Stimulated activated CD8-positive, alpha-beta memory T cell treated with anti-CD3 and anti-CD28 coated beads, Interleukin-12 subunit alpha, Interleukin-12 subunit beta, amount 100 ng/mL, for 1 hour (primary cell): ENCODE measurements at places on chromosomes 2 and 18.

DNA sequence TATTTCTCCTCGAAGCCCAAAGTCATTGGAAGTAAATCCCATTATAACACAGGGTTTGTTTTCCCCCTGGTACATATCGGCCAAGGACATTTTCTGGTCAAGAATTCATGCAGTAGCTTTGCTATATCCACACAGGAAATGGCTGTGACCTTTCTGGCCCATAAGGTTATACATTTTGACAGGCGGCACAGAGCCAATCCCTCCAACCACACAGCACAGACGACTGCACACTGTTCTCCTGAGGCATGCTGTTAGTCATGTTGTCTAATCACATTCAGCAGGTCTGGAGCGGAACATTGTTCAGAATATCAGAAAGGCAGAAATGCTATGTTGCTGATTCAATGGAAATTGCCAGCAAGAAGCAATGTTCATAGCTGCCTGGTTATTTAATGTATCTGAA lies 742.3 kb upstream of the SLC8A1 start:
- DNase-seq: no peak

DNA sequence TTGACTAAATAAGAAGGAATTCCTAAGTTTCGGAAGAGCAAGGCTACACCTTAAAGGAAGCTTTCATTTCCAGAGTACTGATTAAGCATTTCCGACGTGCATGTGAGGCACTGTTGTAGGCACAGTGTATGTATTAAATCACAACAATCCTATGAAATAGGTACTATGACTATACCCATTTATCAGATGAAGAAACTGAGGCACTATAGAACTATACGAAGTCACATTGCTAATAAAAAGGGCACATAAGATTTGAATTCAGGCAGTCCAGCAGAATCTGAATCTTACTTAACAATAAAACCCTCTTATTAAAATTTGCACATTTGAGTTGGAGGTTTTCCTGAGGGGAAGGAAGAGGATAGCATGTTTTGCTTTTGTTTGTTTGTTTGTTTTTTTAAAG lies 243.5 kb upstream of the FANCL start:
- no peak for DNase-seq

DNA sequence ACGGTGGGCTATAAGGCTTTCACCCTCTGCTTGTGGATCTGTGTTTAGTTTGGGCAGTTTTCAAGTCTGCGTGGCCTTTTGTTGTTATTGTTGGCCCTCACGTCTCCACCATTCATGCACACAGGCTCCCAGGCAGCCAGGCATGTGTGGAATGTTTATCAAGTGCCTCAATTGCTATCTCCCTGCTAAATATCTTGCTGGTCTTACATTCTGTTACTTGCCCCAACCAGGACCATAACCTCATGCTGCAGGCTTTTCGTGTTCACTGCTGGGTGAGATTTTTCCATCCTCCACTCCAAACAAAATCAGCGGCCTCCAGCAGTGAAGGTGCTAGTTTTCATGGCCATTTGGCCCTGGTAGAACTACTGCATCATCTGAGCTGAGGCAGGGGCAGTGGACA lies 63.0 kb upstream of the DSC1 start:
- DNase-seq: no peak

- DNase-seq: no peak
Observed at GRCh38 chr18:51053814-51054213, 23.8 kb downstream of the SMAD4 start.

GRCh38 chr2:181309586-181309985 lies 147.6 kb upstream of the ITGA4 start:
- DNase-seq: no peak

GRCh38 chr2:215748446-215748845 lies 264.9 kb downstream of the MREG start:
- no peak for DNase-seq

DNA sequence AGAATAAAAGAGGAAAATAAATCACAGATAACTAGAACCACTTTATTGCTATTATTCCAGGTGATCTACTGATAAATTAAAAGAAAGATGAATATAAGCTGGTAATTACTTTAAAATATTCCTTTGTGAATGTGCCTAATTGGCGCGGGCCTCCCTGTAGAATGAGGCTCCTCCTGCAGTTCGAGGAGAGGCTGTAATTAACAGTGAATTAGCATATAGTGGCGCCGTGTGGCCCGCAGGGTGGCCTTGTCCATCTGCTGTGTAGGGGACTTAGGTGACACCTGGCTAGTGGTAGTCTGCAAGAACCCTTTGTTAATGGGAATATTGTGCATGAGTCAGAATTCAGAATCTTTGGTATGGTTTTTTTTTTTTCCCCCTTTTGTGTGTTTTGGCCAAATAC lies 119.8 kb downstream of the AGAP1 start:
- no peak for DNase-seq

- DNase-seq: no peak
Observed at GRCh38 chr2:160484859-160485520, 8.6 kb downstream of the RBMS1 start.

DNA sequence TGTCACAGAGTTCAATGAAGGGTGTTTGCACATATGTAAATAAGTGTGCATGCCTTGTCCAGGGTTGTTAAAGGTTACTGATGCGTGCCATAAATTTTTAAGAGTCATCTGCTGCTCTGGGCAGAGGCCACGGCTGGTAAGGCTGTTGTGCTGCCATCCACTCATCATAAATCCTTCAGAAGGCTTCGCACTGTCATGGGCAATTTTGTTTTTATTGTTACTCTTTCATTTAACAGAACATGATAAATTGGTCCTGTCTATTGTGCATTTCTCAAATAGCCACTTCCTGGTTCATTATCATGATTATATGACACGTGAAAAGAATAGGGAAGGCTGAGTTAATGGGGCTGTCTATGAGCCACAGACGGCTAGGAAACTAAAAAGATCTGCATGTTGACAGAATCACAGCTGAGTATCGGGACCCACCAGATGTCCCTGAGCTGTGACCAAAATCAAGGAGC lies 634.3 kb upstream of the SOX11 start:
- DNase-seq: no peak

GRCh38 chr18:62678847-62679485 lies 36.4 kb upstream of the PHLPP1 start:
- no peak for DNase-seq

DNA sequence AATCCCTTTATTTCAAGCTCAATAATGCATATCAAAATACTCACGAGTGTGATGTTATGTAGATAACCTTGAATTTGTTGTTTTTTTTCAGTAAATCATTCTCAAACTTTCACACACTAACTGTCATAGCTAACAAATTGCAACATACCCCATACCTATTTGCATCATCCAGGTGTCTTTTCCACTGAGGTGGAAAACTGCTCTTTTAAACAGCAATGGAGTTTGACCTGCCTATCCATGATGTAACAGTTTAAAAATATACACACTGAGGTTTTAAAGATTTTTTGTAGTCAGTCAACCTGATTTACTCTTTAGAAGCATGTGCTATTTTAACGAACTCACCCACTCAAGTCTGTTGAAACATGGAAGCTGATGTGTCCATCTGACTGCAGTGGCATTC lies 298.7 kb downstream of the RND3 start:
- DNase-seq: no peak

DNA sequence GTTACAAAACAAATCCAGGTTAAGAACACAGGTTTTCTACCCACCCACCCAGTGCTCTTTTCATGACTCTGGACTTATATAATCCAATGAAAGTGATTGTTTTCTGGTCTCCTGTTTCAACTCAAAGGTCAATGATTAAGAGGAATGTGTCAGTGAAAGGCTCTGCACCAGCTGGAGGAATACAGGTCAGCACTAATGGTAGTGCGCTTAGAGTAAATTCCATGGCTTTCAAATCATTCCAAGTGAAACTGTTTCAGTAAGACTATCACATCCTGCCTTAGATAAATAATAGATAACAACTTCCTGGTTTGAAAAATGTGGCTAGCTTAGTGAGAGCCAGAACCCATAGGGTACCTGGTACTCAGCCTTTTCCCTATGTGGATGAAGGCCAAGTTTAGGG lies 47.8 kb downstream of the SLC9A4 start:
- DNase-seq: no peak
